ENCODE measurements at places on chromosomes 3 and 15.

GRCh38 chr3:38582941-38583645 is 66.4 kb downstream of the SCN5A start:
- no peak for DNase-seq

- DNase-seq = no peak
Observed at GRCh38 chr3:136835813-136836510, 17.0 kb downstream of the SLC35G2 start.

DNA sequence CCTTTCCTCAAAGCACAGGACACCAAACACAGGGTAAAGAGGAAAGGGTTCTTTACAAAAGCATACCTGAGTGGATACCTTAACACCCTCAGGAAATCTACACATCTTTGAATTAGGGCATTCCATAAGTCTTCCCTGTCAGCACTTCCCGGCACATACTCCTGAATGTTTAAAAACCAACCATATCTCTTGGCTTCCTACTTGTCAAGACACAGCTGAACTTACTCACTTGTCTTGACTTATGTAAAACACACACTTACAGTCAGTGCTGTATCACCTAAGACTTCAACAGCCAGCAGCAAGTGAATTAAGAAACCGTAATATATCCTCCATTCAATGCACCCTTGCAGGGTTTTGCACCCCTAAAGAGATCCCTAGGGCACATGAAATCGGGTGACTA is 17.5 kb downstream of the IL1RAP start:
- no peak for DNase-seq

- DNase-seq = no peak
Observed at GRCh38 chr3:157639756-157640426, 136.7 kb upstream of the VEPH1 start.

DNA sequence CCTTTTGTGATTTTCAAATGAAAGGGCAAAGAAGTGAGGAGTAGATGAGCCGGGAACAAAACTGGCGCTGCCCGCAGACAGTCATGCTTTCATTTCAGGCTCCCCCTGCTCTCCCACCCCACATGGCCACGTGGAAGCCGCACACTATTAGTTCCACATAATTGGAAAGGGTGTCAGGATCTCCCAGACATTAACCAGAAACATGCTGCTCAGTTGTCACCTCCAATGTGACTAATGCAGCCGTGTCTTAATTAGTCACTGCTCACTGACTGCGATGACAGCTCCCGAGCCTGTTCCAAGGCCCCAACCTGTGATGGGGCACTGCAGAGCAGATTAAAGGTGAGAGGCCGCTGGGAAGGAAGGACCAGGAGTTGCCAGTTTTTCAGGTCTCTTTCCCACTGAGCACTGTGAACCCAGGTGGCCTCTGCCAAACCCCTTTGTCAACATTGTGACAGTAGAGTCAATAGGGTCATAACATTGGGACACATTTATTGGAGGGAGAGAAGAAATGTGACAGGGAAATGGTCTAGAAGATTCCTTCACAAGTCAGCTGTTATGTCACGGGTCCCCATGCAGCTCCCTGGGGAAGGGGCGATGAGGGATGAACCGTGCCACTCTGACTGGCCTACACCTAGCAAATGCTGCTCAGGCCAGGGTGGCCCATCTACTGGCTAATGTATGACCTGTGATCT is 38.6 kb upstream of the SFMBT1 start:
- DNase-seq = no peak

DNA sequence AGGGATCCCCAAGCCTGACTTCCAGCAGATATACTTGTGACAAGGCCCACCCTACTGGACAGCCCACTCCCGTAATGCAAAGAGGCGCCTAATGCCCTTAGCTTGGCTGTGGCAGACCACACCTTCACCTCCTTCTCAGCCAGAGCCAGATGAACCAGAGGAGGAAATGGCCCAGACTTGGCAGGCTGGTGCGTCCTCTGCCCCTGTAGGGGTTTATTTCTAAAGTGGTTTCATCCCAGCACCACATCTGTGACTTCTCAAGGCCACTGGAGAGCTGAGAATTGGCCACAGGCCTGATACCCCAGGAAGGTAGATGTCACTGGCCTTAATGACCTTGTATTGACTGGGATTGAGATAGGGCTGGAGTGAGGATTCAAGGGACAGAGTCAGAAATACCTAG is 29.5 kb downstream of the BOC start:
- DNase-seq = no peak

DNA sequence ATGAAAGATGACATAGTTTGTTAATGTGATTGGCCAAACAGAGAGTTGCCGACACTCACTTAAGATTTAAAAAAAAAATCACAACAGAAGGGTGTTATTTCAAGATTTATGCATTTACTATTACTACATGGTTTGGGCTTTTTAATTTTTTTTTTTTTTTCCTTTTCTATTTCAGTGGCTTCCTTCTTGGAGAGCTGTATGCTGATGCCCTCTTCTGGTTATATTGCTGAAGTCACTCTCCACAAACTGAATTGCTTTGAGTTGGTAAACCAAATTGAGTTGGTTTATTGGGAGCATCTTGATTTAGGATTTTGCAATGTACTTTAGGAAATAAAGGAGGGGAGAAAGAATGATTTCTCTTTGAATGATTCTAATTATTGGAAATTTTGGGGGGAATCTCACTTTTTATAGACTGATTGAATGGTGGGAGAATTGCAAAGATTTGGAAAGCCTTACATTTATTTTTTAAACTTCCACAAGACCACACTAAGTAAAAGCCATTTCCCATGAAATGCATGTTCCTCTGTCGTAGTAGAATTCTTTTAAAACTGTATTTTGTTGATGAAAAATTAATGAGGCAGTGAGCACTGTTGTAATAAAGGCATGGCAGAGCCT is 186.6 kb upstream of the FEZF2 start:
- DNase-seq = no peak

GRCh38 chr3:172824229-172824628 is 73.7 kb downstream of the ECT2 start:
- DNase-seq = no peak

- no peak for DNase-seq
Observed at GRCh38 chr15:67296188-67296587, 41.6 kb downstream of the IQCH start.

DNA sequence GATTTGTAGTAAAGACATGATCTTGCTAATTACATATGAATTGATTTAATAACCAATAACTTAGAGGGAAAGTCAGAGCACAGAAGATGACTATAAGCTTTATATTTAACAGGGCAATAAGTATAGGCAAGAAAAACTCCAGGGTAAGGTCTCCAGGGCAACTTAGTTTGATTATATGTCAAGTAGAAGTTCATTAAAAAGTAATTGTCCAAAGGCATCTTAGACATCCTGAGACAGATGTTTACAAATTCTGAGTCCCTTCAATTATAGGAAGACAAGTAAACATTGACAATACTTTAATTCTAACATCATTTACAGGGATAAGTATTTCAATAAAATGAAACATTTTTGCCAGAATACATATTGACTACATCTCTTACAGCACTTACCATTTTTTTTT is 416.0 kb downstream of the RAP2B start:
- DNase-seq = no peak

DNA sequence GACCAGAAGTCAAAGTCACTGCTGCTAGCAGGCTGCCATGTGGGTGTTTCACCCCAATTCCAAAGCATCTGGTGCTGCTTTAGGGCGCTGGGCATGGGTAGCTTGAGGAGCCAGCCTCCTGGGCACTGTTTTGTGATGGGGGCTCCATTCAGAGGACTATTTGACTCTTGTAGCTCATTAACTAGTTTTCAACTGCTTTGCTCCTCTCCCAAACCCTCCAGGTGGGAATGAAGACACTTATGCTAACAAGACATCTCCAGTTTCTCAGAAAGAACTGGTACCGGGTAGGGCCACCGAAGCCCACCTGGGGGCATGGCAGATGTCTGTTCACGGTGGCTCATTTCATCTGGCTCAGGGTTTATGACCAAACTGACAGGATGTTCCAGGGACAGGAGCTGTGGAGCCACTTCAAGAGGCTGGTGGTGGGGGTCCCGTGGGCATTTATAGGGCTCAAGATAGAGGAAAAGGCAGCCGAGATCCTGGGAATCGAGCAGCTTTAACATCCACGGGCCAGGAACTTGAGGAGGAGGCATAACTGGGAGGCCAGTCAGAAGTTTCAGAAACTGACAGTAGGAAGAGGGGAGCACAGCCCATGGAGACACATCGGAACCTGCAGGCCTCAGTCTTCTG is 17.7 kb downstream of the AMOTL2 start:
- DNase-seq = no peak

- DNase-seq = no peak
Observed at GRCh38 chr3:61803983-61804382, 242.6 kb downstream of the PTPRG start.

DNA sequence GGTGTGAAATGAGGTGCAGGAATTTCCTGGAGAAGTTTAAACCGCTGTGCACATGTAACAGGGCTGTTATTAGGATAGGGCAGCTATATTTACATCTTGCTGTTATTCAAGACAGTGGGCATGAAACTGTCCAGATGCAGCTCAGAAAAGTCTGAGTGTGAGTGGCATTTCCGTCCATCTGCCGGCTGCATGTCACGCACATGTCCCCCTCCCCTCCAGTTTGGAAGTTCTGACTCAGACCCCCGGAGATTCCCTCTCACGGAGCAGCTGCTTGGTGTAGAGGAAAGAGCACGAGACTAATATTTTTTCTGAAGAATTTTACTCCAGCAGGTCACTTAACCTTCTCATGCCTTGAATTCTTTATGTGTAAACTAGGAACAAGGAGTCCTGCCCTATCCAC is 69.8 kb downstream of the FEM1B start:
- DNase-seq = no peak

GRCh38 chr15:63888146-63888545 is 54.4 kb upstream of the HERC1 start:
- no peak for DNase-seq

DNA sequence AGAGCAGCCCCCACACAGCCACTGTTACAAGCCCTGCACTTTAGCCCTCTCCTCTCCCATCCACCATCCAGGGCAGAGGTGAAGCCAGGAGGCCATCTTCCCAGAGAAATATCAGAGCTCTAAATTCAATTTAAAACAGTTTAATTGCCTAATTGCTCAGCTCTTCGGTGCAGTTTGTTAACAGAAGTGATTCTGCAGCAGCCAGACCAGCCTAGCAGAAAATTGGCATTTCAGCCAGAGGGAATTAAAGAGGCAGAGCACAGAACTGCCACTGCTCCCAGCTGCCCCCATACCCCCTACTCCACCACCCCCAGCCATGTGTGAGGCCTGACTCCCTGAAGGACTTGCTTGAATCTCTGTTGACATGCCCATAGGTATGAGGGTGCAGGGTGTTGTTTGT is 38.5 kb downstream of the TPRA1 start:
- no peak for DNase-seq

DNA sequence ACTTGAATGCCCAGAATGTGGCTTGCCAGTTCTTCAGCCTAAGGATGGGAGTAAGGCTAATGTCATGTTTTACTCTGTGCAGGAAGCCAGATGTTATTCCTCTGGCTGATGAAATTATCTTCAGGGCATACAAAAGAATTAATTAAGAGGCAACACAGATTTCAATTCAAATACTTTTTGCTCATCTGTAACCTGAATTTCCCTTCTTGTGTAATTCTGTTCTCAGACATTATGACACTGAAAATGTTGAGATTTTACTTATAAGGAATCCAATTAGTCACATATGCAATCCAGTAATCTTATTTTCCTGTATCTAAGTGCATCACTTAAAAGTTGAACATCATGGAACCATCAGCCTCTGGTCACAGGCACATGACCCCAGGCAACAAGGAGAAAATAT is 136.5 kb downstream of the CPNE4 start:
- DNase-seq = no peak

DNA sequence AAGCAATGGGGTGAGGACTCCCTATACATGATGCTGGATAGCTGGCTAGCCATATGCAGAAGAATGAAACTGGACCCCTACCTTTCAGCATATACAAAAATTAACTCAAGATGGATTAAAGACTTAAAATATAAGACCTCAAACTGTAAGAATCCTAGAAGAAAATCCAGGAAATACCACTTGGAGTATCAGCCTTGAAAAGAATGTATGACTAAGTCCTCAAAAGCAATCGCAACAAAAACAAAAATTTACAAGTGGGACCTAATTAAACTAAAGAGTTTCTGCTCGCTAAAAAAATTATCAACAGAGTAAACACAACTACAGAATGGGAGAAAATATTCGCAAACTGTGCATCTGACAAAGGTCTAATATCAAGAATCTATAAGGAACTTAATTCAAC is 94.3 kb downstream of the XRN1 start:
- no peak for DNase-seq

DNA sequence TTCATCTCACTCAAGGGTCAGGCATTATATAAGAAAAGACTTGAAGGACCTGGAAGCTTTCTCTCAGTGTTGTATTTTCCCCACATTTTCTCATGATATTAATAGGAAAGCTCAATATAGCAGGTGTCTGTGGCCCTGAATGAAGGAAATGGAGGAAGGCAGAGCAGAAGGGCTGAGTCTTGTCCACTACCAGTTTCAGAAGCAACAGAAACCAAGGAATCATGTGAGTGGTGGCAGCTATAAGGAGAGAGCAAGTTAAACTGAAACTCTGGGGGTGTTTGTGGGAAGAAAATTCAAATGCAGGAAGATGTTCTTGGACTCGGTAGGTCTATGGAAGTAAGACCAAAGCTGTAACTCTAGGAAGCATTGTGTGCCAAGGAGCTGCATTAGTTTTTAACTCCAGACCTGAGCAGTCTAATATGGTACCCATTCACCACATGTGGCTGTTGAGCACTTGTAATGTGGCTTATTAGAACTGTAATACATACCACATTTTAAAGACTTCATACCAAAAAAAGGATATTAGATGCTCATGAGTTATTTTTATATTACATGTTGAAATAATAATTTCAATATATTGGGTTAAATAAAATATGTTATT is 278.8 kb upstream of the GADL1 start:
- no peak for DNase-seq

GRCh38 chr15:96333131-96334016 is 2.9 kb downstream of the NR2F2 start:
- no peak for DNase-seq

GRCh38 chr3:33385423-33385822 is 54.8 kb downstream of the UBP1 start:
- DNase-seq = no peak

DNA sequence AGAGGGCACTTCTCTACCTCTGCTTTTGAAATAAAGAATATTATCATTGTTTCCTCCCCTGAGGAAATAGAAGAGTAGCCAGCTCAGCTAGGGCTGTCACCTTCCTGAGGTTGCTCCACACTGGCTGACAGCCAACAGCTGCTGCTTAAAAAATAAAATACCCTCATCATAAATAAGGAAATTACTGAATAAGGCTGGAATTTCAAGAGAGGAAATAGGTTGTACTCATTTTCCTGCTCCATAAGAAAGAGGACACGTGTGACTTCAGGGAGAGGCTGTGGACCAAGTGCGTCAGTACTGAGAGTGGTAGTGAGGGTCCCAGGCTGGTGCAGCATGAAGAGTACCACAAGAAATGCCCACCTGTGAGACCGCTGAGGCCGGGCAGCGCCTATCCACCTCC is 8.1 kb upstream of the C2CD4B start:
- DNase-seq = no peak

All from mesothelial cell of epicardium (in vitro differentiated cells).